ENCODE measurements at places on chromosomes 5 and 9.

DNA sequence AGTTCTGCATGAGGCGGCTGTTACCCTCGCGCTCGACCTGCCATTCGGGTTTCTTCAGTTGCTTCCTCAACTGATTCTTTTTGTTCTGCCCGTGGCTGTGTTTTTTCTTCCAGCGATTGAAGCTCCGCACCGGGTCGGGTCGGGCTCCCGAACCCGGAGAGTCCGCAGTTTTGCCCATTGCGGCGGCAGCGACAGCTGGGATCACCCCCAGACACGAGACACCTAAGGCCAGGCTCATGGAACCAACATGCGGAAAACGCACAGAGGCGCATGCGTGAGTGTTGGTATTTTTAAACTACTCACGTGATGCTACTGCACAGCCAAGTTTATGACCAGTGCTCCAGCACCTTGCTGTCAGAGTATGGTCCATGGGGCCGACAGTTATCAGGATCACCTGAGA lies 100.0 kb downstream of the SPATA31D1 start:
- no peak for DNase-seq

GRCh38 chr5:111119856-111120255 lies 27.7 kb downstream of the WDR36 start:
- DNase-seq = no peak

GRCh38 chr9:112694706-112695555 lies 23.0 kb downstream of the INIP start:
- no peak for DNase-seq

DNA sequence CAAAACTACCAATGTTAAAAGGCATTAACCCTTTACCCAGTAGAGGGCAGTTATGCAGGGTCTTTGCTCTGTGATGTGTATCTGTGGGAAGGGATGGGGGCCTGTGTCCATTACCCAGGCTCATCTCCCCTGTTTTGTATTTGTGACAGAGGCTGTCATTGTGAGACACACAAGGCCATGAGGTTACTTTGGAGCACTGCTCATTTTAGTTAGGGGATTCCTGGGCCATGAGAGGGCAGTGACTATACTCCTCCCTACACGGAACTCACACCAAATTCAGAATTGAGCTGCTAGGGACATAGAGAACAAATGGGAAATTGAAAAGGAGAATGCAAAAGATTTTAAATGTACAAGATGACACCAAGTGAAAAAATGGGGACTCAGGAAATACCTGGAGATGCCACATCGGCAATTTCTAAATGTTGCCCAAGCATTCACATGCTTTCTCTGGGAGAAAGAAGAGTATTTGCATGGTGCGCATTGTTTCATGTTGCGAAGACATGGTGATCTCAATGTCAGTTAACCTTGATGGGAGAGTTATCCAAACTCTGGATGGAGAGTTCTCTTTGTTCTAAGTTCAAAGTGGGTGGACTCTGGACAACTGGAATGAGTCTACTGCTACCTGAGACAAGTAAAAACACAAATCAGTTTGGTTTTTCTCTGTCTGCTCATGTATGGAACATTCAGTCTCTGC lies 32.5 kb downstream of the C9orf152 start:
- no peak for DNase-seq

GRCh38 chr9:77640741-77641580 lies 7.2 kb downstream of the GNA14 start:
- DNase-seq = no peak
